ENCODE measurements at places on chromosomes 3 and 15.

DNA sequence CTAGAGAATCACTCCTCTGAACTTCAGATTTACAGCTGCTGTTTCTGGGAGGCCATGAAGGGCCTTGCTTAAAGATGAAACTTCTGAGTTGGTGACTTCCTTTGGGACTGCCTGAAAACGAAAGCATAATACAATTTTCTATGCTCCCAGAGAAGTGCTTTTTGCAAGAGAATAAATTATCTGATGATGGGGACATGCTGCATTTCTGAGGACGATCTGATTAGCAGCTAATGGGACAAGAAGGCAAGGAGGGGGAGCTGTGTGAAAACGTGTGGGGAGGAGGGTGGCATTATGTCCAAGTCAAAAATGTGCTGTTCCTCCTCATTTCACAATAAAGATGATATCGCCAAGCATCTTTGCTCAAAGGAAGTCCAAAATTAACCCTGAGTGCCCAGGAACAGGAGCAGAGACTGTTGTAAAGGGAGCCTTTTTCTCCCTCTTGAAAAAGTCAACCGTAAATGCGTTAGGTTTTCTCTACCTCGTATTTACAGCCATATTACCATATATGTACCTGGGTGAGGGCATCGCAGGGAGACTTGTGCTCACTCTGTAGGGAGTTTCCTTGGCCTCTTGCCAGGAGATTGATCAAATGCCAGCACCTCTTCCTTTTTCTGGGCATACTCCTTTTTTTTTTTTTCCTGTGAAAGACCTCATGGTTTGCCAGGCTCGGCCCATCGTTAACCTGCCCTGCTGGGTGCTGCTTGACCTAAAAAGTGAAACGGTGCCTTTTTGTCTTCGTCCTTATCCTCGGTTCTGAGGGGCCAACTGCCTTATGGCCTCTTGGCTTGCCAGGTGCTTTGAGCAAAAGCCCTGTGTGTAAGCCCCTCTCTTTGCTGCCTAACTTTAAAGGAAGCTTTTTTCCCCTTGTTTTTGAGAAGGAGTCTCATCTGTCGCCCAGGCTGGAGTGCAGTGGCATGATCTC lies 11.5 kb downstream of the ITPR1 start:
- DNase-seq = peak; percentile 35

DNA sequence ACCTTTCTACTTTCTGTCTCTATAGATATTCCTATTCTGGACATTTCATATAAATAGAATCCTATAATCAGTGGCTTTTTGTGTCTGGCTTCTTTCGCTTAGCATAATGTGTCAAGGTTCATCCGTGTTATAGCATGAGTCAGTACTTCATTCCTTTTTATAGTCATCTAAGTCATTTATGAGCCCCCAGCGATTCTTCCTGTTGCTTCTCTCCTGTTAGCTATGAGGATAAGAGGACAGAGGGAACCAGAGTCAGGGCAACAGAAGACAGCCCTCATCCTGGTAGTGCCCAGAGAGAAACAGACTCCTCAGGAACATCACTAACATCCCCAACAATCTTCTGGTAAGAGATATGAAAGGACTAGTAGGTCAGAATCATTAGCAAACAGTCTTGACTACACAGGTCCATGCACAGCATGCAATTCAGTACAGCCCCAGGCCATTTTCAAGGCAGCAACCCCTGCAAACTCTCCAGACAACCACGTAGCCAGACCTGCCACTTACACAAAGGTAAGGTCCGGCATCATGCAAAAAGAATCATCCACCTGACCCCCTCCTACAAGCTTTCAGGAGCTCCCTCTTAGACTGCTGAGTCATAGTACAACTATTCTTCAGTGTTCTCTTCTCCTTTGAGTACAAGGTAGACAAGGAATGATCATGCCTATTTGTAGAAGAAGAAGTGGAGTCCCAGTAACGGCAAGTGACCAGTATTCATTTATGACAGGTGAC lies 91.5 kb downstream of the MYLK start:
- DNase-seq = no peak

GRCh38 chr3:55893045-55893664 lies 406.0 kb upstream of the WNT5A start:
- DNase-seq = no peak

DNA sequence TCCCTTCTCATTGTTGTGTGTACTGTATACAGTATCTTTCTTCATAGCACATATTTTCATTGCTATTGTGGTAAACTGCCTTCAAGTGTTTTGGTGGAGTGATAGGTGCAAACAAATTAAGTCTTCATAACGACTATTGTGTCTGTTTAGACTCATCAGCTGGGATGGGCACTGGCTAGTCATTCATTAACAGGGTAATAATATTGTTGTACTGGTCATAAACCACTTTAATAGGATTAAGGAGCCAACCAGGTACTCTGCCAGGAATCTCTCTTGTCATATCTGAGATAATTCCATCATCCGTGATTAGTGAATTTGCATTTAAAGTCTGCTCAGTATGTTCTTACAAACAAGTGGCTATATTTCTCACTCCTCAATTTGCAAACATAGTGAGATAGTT lies 10.2 kb upstream of the TMEM45A start:
- no peak for DNase-seq

- no peak for DNase-seq
Measured at GRCh38 chr3:128421439-128421836, 45.3 kb downstream of the DNAJB8 start.

- no peak for DNase-seq
Measured at GRCh38 chr15:73909651-73910050, 16.6 kb upstream of the LOXL1 start.

- no peak for DNase-seq
Measured at GRCh38 chr3:103075282-103075681, 640.5 kb downstream of the ZPLD1 start.

- no peak for DNase-seq
Measured at GRCh38 chr3:154122912-154123559, 1.8 kb downstream of the ARHGEF26 start.

DNA sequence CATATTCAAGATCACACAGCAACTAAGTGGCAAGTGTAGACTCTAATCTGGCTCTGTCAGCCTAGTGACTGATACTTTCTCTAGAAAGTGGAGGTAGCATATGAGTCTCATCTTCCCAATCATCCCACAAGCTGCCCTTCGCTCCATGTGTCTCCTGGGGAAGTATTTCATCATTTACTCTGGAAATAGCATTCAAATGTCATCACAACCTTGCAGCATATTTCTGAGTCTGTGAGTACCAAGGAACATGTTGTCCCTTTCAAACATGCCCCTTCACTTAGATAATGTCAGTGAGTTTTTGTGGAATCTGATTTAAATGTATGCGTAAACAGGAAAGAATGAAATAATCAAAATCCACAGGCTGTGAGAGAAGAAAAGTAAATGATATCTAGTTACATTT lies 322.9 kb downstream of the SLC9A9 start:
- no peak for DNase-seq

- DNase-seq = no peak
Measured at GRCh38 chr15:101618851-101619614, 33.1 kb downstream of the TM2D3 start.

DNA sequence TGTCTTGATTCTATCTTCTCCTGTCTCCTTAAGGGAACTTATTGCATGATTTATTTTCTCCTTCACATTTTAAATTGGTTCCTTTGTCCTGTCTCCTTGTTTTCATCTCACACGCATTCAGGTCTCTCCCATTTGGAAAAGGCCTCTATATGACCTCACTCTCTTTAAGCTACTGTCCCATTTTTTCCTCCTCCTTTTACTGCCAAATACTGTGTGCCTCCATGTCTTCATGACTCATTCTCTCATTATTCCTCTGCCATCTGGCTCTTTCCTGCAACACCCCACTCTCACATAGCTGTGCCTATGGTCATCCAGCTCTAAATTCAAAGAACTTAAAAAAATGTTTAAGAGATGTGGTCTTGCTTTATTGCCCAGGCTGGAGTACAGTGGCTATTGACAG lies 48.0 kb downstream of the TYRO3 start:
- DNase-seq = no peak

DNA sequence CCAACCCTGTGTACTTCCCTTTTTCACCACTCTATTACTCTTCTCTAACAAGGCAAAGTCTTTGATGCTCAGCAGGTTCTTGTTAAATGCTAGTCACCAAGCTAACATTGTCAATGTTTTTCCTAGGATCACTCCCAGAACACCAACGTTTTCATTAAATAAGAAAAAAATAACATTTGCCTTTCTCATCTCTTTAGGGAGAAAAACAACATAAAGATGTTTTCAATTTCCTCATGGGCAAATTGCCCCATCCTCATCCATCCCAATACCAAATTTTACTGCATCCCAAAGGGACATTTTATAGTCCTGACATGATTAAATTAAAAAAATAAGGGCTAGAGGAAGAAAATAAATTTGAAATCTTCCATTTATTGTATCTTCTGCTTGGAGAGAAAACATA lies 106.5 kb downstream of the SUCNR1 start:
- DNase-seq = no peak

DNA sequence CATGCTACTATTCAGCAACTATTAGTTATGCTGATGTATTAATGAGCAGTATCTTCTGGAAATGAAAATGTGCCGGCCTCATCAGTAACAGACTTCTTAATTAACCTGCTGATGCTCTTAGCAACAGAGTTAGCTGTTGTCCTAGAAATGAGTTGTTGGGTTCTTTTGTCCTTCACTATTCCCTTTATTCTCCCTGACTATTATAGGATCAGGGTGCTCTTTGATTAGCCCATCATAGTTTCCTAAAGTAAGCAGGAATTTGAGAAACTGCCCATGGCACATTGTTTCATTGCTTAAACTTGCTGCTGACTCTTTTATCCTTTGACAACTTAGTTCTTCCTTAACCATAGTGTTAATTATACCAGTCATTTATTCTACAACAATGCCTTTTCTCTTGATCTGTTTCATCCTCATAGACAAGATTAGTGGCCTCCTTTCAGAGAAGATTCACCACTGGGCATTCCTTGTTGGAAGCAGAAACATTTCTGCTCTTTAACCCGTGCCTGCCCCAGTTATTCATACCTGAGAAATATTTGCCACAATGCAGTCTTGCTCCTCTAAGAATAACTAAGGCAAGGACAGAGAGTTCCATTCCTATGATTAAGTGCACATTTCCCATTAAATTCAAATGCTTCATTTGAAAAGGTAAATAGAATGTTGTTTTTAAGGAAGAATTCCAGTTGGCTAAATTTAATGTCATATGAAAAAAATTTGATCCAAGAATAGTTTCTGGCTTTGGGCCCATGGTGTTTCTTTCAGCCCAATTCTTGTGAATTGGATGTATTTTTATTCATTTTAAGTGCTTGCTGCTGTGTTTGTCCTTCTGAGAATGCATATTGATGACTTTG lies 573.3 kb upstream of the TBL1XR1 start:
- DNase-seq = no peak

- no peak for DNase-seq
Measured at GRCh38 chr3:69750549-69750948, 11.3 kb downstream of the MITF start.

DNA sequence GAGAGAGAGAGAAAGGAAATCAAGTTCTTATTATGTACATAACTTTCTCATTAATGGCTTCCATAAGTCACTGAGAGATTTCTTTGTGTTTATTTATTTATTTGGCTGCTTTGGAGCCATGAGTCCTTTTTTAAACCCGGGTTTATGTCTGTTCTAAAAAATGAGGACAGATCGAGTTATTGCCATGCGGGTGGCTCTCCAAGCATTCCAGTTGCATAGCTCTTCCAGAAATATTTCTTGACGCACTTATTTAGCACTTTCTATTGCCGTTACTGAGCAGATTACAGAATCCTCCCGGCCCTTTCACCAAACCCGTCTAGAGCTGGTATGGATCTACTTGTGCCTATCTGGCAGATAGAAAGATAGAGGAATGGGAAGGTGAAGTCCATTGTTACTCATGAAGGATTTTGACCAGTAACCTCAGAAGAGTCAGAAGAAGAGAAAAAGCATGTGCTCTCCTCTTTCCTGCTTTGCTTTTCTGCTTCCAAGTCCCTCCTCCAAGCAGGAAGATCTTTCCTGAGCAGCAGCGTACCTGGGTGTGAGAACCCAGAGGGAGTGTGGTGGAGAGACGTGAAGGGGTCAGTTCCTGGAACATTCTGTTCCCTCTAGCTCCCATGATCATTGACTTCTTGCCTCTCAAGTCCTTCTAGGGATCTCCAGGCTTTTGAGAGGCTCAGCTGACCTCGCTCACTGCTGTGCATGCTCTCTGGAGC lies 112.8 kb downstream of the LPP start:
- no peak for DNase-seq

DNA sequence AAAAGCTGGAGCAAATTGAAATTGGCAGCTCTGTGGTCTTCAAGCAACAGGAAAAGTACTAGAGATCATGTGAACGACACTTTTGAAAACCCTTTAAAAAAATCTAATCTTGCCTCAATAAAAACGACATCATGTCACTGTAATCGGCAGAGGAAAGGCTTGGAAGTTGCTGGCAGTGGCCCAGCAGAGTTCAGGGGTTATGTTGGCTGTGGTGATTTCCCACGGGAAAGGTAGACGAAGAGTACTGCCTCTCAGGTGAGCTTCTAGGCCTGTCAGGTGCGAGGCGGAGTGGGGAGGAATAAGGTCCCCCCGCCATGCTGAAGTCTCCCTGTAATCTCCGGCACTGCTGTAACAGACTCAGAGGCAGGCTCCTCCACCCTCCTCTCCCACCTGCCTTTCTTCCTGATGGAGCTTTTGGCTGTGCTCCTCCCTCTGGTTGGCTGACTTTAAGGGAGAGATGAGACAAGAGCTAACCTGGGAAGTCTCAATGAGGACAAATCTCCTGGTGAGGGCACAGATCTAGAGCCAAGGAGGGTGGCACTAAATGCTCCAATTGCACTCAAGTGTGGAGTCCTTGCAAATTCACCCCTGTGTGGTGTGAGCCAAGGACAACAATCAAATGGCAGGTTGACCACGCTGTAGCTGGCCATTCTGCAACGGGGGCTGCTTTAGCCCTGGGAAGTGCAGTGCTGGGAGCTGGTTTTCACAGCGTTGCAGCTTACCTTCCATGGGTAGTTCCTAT lies 18.7 kb upstream of the HES1 start:
- DNase-seq = no peak

GRCh38 chr3:187288855-187289605 lies 2.5 kb downstream of the MASP1 start:
- no peak for DNase-seq

- DNase-seq = peak; percentile 76
Measured at GRCh38 chr15:34239151-34239808, 14.5 kb downstream of the EMC4 start.

DNA sequence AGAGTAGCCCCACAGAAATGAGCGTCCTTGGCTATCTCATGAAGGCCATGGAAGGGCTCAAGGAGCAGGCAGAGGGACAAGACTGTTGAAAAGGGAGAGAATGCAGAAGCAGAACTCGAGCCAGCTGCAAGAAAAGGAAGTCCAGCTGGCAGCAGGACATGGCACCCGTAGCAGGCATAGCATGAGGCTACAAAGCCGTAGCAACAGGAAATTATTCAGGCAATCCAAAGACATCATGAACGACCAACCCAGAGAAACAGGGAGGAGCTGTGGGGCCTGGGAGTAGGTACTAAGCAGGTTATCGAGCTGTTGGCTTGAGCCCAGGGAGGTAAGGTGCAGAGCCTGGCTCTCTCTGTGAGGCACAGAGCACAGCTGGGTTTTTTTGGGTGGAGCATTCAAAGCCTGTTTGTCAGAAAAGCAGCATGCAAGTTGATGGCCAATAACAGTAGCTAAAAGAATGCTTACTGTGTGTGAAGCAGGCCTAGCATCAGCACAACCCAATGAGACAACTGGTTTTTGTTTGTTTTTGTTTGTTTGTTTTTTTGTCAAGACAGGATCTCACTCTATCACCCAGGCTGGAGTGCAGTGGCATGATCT lies 144.0 kb upstream of the SMAD3 start:
- no peak for DNase-seq

Data from activated CD4-positive, alpha-beta T cell treated with anti-CD3 and anti-CD28 coated beads, Interleukin-2, Interleukin-6, amounts not matched to agents 100 ng/mL and 50 ng/mL, durations not matched to agents 16 hours and 8 hours (primary cell).